ENCODE measurements at places on chromosomes 13 and 19.
A peak's percentile ranks its signal among the peaks of the same experiment; 100 is the strongest.

GRCh38 chr13:114008964-114009589 lies 35.2 kb upstream of the C13orf46 start:
- no peak for DNase-seq

GRCh38 chr13:111326981-111327642 lies 6.7 kb downstream of the TEX29 start:
- no peak for DNase-seq

DNA sequence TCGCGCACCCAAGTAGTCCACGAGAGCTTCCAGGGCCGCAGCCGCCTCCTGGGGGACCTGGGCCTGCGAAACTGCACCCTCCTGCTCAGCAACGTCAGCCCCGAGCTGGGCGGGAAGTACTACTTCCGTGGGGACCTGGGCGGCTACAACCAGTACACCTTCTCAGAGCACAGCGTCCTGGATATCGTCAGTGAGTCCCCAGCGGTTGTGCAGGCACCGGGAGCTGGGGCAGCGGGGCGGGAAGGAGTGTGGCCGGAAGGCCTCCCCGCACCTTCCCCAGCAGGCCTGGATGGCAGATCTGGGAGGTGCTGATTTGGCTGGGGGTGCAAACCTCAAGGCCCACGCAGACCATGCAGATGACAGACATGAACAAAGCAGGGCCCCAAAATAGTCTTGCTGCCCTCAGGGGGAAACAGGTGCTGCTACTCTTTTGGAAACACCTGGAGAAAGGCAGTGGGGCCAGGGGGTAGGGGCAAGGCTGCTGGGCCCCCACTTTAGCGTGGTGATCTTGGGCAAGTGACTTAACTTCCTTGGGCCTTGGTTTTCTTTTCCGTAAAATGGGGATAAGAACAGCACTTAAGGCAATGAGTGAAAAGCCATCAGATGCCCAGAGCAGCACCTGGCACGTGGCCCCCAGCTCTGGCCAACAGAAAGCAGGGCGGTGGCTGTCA lies 4.0 kb downstream of the MAG start:
- DNase-seq: peak; percentile 17

DNA sequence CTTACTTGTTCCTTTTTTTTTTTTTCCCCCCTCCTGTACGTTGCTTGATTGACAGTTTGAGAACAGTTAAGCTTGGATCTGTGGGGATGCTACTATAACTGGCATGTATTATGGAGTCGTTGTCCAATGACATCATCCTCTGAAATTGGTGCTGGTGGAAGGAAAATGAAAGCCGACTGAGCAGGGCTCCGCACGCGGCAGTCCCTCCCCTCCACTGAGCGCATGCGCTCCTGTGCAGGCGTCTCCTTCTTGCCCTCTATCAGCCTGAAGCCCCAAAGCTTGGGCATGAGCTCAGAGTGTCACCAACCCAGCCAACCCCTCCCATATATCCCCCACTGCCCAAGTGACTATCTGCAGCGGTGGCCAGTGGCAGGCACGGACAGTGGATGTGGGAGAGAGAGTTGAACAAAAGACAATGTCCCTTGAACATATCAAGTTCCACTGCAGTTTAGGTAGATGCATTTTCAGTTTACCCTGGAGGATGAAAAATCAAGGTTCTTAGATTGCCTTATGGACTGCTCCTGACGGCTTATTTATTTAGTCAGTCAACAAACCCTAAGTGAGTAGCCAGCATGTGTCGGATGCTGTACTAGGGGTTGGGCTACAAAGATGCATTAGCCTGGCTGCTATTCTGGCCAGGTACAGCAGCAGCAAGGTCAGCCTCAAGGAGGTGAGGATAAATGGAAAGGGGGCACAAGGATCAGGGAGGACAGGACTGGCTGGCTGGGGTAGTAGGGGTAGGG lies 20.8 kb downstream of the MBNL2 start:
- DNase-seq: no peak

- DNase-seq: peak; percentile 44
Measured at GRCh38 chr19:47609906-47610894, 1.3 kb downstream of the BICRA start.

DNA sequence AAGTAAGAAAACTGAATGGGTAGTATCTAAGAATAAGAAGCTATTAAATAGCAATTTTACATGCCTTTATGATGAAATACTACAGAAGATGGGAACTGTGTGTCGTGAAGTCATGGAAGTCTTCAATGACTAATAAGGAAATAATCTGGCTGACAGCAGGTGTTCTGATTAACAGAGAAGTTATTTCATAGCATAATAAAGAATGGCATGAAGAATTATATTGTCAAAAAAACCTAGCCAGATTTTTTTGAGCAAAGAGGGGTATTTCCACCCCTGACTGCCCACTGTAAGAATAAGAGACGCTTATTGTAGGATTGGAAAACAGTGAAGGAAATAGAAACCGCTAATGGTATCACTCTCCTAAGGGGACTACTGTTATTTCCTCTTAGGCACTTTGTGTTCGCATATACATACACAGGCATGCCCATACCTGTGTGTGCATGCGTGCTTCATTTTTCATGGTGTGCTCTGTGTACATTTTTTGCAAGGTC lies 318.8 kb downstream of the SHISA2 start:
- no peak for DNase-seq

GRCh38 chr13:111044087-111044830 lies 70.9 kb upstream of the ARHGEF7 start:
- no peak for DNase-seq

GRCh38 chr13:28478127-28478526 lies 16.8 kb downstream of the FLT1 start:
- no peak for DNase-seq

- peak; percentile 46 for DNase-seq
Measured at GRCh38 chr19:47707135-47707925, 5.9 kb upstream of the EHD2 start.

DNA sequence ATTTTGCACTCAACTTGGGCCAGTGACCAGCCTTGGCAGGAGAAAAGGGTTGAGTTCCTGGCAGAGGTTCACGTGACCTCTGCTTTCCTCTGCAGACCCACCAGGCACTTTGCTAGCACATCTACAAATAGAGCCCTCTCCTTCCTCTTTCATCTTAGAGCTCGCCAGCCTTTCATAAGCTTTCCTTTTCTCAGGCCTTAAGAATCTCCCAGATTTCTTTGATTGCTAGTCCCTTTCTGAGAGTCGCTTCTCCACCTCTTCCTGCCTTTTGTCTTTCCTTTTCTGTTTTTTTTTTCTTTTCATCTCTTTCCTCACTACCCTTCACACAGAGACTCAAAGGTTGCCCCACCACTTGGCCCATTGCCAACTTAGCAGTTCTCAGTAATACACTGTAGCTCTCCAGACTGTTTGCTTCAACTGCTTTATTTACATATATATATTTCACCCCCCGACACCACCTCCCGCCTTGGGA lies 375.7 kb upstream of the SPRY2 start:
- DNase-seq: no peak

GRCh38 chr19:31312009-31312676 lies 37.1 kb downstream of the TSHZ3 start:
- DNase-seq: no peak

DNA sequence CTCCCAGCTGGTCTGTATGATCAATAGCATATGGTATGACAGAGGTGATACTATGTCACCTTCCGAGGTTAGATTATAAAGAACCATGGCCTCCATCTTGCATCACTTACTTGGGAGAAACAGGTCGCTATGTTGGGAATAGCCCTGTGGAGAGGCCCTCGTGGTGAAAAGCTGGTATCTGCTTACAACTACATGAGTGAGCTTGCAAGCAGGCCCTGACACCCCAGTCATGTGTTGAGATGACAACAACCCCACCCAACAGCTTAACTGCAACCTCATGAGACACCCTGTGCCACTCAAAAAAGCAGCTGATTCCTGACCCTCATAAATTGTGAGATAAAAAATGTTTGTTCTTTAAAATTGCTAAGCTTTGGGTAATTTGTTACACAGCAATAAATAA lies 18.8 kb downstream of the MTRF1 start:
- no peak for DNase-seq

DNA sequence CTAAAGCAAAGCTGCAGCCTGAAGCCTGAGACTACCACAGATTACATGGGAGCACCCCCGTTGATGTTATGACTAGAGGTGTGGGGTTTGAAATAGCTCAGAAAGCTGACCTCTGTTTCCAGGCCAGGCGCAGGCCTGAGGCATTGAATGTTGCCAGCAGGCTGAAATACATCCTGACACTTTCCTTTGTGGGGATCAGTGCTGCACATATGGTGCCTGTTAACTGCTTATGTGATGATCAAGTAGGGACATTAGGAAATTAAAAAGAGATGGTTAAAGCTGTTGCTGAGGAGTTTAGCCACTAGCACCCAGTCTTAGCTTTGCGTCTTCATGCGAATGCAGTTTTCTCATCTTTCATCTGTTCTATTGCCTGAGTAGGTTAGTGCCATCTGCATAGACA lies 83.2 kb downstream of the CCNA1 start:
- no peak for DNase-seq

GRCh38 chr13:105740739-105741138 lies 794.7 kb downstream of the EFNB2 start:
- no peak for DNase-seq

DNA sequence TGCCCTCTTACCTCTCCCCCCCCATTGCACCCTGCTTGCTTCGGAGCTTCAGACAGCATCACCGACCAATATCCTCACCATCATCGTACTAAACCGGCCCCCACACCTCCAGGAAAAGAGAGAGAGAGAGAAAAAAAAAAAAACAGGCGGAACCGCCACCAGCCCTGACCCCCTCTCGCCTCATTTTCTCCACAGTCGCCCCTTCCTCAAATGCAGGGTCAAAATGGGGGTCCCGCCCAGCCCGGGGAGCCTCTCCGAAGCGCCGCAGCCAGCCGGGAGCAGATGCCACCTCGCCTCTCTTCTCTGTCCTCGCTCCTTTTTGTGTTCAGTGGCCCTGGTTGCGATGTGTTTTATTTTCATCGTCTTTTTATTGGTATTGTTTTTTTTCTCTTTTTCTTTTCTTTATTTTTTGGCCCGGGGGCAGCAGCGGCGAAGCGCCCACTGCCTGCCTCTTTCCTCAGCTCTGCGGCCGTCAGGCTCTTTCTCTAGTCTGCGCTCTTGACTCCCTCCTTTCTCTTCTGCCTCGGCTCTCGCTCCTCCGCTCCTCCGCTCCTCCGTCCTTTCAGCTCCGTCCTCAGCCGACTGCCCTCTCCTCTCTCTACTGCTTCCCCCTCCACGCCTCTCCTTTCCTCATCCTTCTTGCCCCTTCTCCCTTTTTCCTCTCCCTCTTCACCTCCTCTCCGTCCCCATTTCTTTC lies 41.4 kb downstream of the DEDD2 start:
- no peak for DNase-seq

DNA sequence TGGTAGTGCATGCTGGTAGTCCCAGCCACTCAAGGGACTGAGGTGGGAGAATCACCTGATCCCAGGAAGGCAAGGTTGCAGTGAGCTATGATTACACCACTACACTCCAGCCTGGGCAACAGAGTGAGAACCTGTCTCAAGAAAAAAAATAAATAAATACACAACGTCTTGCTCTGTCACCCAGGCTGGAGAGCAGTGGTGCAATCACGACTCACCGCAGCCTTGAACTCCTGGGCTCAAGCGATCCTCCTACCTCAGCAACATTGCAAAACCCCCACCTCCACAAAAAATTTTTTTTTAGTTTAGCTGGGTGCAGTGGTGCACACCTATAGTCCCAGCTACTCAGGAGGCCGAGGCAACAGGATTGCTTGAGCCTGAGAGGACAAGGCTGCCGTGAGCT lies 8.8 kb downstream of the TPM4 start:
- DNase-seq: no peak

GRCh38 chr19:14165990-14166830 lies 29.8 kb upstream of the ASF1B start:
- no peak for DNase-seq

DNA sequence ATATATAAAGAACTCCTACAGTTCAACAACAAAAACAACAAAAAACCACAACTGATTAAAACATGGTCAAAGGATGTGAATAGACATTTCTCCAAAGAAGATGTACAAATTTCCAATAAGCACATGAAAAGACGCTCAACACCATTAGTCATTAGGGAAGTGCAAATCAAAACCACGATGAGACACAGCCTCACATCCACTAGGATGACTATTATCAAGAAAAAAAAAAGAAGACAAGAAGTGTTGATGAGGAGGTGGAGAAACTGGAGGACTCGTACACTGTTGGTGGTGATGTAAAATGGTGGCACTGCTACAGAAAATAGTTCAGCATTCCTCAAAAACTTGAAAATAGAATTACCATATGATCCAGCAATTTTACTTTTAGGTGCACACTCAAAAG lies 61.0 kb upstream of the SOX1 start:
- no peak for DNase-seq

DNA sequence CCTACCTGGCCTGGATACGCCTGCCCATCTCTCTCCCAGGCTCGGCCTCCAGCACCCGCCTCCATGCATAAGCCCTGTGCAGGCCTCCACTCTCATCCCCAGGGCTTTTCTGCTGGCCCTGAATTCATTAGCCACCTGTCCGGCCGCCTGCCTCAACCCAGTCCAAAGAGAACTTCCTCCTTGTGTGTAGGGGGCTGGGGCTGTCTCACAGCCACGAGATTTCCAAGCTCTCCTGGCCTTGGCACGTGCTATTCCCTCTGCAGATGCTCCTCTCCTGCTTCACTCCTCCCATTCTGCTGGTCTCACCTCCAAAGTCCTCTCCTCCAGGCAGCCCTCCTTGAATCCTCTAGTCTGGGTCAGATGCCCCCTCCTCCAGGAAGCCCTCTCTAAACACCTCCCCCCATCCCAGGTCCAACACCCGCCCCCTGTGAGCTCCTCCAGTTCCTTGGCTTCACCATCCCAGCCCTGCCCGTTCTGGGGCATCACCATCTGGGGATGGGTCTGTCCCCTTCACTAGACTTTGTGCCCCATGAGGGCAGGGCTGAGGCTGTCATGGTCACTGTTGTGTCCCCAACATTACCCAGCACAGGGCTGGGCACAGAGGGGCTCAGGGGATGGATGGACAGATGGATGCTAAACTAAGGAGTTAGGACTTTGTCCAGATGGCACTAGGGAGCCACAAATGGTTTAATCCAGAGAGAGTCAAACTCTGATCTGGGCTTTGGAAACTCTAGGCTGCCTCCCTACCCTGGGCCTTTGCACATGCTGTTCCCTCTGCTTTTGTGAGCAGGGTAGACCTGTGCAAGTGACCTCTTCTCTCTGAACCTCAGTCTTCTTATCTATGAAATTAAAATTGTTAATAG lies 14.8 kb downstream of the MEIS3 start:
- no peak for DNase-seq

All from activated T-helper 1 cell treated with Interleukin-2 at 50 U/mL for 16 hours (primary cell).